ENCODE measurements at places on chromosomes 2 and 18.

- no peak for DNase-seq
Measured at GRCh38 chr2:169999054-169999453, 171.8 kb downstream of the UBR3 start.

DNA sequence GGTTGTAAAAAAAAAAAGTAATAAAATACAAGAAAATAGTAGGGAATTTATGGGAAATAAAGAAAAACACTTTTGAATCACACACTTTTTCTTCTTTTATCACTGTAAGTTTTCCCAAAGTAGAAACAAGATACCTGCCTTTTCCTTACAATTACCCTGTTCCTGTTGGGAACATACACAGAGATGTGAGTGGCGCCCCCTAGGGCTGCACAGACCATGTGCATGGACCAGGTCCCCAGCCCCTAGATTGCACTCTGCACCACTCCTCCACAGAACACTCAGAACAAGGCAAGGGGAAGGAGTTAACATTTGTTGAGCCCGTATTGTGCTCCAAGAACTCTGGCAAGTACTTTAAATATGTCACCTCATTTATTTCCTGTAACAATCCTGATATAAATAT lies 118.7 kb upstream of the NRP2 start:
- no peak for DNase-seq

GRCh38 chr2:96542357-96542977 lies 5.9 kb downstream of the ARID5A start:
- DNase-seq = no peak

GRCh38 chr2:35938838-35939237 lies 416.7 kb upstream of the CRIM1 start:
- no peak for DNase-seq

DNA sequence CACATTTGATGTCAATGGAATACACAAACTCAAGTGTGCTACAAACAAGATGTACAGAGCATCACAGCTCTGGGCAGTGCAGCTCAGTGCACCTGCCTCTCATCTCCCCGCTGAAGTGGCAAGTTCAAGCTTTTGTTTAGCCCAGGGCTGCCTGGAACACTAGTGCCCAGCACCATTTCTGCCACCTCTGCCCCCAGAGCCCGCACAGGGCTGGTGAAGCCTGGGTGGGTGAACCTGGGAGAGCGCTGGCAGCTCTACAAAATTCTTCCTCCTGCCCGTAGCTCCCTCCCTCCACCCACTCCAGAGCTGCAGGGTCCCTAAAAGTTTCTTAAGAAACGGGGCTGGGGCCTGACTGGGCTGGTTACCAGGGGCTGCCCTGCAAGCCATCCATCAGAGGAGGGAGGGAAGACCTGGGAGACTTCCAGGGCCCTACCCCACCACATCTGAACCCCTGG lies 1.5 kb downstream of the HES6 start:
- no peak for DNase-seq
